Subcutaneous preadipocyte (primary cell): ENCODE measurements at places on chromosomes 4 and X. TPM values are rescaled to one million over a fixed set of nuclear protein-coding genes. Genes with fewer than 3 reads are reported as not detected.

SERPINA7 gene
- total RNA-seq = not detected in 2 replicates

PTCHD1 gene
- not detected in 2 replicates for total RNA-seq

HCCS gene
- total RNA-seq = 11.8 and 14.1 TPM in 2 replicates

CENPVL2 gene
- under 0.01 TPM in 1 of 2 replicates, not detected in the other for total RNA-seq

HSFX3 gene
- not detected in 2 replicates for total RNA-seq

PLP2 gene
- 49.5 and 73.1 TPM in 2 replicates for total RNA-seq

TMPRSS11A gene
- not detected in 2 replicates for total RNA-seq

POU3F4 gene
- total RNA-seq = not detected in 2 replicates
